Fibroblast of gingiva (primary cell): ENCODE measurements at places on chromosomes 6 and 20.

GRCh38 chr6:89007209-89008000 lies 44.0 kb upstream of the RNGTT start:
- no peak for DNase-seq

- no peak for DNase-seq
These were observed 73.6 kb downstream of the LCA5 start for GRCh38 chr6:79463621-79464050.

DNA sequence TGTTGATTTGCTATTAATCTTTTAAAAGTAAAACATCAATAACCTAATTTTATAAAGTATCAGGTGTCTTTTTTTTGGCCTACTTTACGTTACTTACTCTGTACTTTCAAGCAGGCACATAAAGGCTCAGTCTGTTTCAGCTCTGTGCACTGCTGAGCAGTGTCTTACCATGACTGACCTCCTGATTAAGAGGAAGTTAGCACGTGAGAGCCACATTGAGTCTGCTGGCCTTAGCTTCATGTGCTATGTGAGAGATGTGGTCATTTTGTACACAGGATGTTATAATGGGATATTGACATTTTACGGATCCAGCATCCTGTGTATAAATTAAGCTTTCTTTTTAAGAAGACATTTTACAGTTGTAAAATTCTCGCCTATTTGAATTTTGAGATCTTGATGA lies 31.9 kb downstream of the ARID1B start:
- peak; percentile 76 for DNase-seq

DNA sequence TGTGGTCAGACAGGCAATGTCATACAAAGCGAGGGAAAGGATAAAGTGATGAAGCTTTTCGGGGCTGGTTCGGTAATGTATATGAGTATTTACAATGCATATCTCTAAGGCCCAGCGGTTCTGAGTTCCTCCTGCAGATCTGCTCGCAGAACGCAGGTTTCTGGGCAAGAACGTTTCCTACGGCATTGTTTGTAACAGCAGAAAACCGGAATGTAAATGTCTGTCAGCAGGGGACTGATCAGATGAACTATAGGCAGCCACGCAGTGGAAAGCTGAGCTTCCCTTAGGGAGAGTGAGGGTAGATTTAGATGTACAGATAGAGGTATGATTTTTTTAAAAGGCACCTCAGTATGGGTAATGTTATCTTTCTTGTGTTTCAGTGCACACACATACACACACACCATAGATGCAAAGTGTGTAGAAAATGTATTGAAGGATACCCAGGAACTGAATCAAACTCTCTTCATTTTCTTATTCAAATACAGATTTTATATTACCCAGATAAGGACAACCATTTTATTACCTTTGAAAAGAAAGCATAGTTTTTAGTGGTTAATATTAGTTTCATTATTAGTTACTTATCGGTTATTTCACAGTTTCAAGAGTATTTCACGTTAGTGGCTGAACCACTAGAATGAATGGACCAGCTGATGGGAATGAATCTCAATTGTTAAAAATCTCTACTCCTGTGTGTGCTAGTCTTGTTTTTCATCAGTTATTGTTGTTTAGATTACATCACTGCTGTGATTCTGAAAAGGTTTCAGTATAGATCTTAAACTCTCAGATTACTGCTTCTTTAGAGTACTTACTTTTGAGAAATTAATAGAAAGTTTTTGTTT lies 56.2 kb downstream of the SNX9 start:
- no peak for DNase-seq

DNA sequence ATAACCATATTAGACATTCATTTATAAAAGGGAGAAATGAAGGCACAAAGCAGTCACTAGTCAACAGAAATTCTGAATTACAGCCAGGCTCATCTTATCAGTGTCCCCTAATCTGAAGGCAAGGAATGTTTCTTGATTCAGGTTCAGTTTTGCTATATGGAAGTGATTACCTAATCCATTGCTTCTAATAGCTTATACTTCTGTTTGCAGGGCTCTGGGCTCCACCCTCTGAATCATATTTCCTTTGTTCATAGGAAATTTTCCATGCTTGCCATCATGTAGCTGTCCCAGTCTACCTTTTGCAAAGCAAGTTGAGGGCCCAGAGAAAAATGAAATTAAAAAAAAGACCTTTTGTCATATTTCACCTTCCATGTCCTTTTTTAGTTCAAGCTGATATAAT lies 96.0 kb downstream of the LCA5 start:
- no peak for DNase-seq

- no peak for DNase-seq
These were observed 204.8 kb downstream of the TPBG start for GRCh38 chr6:82568290-82568993.

GRCh38 chr6:135831016-135831415 lies 20.5 kb upstream of the PDE7B start:
- peak; percentile 80 for DNase-seq

- DNase-seq = no peak
These were observed 80.2 kb downstream of the CAP2 start for GRCh38 chr6:17473554-17473953.

GRCh38 chr6:116431964-116432595 lies 29.1 kb upstream of the CALHM6 start:
- DNase-seq = no peak

DNA sequence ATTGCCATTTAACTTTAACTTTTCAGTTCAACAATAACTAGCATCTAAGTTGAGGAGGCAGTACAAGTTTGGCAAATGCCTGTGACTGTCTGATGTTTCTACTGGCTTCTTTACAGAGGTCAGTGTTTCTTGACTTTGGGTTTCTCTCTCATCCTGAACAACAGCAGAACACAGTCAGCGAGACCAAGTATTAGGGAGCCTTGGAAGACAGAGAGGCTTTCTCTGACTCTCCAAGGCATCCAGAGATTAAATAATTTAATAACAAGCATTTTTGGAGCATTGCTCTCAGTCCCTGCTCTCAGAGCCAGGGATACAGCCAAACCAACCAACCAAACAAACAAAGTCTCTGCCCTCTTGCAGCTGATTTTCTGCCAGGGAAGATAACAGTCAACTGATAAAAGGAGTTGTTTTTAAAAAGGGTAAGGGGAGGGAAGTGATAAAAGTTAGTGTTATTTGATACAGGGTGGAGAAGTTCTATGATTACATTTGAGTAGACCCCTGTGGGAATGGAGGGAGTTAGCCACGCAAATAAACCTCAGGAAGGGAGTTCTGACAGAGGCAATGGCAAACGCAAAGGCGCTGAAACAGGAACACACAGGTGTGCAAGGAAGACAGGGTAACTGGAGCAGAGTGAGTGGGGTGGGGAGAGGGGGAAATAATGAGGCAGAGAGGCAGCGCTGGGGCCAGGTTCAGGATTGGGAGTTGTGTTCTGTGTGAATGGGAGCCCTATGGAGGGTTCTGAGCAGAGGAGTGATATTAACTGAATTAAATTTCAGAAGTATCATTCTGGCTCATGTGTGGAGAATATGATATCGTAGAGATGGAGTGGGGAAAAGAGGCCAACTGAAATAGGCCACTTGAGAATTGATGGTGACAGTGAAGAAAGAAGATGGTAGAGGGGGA lies 55.2 kb downstream of the SEL1L2 start:
- no peak for DNase-seq

DNA sequence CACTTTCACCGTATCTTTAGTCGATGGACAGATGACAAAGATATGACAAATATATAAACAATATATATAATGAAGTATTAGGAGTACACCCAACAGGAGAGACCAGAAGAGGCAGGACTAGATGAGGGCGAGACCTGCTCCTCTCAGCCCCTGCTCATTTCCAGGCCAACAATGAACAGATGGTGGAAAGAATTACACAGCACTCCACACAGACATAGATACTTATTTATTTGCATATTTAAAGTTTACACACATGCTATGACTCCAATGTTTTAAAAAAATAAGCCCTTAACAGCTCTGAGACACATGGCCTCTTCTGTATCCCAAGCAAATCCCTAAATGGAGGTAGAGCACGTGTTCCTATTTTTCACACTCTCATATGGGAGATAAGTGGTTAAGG lies 10.4 kb downstream of the FAM210B start:
- no peak for DNase-seq

DNA sequence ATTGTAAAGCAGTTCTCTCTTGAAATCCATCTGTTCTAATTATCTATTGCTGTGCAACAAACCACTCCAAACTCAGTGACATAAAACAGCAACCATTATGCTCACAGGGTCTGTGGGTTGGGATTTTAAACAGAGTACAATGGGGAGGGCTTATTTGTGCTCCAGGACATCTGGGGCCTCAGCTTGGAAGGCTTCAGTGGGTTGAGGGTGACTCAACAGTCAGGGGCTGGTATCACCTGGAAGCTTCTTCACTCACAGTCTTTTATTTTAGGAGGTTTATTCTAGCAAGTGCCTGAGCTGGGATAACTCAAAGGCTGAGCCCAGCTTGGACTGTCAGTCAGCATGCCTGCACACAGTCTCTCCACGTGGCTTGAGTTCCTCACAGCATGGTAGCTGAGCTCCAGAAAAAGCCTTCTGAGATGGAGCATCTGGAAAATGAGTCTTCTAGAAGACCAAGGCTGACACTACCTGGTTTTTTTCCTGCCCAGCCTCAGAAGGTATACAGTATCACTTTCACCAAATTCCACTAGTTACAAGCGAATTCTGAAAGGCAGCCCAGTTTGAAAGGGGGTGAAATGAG lies 234.6 kb upstream of the ID4 start:
- DNase-seq = no peak

DNA sequence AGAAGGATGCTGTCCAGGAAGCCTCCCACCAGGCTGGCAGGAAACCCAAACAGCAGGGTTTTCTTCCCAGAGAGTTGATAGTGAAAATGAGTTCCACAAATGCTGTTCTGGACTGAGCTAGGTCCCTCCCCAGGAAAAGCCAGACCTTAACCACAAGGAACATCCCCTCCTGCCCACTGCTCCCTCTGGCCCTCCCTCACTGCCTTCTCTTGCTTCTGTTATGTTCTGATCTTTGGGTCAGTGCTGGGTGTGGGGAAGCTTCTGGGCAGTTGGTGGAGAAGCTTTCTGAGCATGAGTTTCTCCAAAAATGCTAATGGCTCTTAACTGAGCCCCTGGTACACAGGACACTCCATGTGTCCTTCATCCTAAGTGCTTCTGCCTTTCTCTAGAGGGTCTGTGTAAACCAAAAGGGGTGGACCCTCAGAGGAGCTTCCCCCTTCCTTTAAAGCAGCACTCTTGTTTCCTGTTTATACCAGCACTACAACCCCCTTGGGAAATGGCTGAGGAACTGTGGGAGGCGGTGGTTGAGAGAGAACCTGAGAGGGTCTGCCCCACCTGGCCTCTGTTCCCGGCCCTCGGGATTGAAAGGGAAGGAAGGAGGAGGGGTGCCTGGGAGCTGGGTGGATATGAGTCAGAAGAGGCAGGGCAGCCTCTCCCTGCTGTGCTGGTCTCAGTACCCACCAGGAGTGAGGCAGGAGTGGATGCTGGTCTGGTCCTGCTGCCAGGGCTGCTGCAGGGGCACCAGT lies 42.0 kb downstream of the CDS2 start:
- no peak for DNase-seq

GRCh38 chr6:33116841-33117711 lies 41.3 kb downstream of the HLA-DPB1 start:
- no peak for DNase-seq

- peak; percentile 8 for DNase-seq
These were observed 140.8 kb downstream of the SLC16A10 start for GRCh38 chr6:111228094-111228493.

DNA sequence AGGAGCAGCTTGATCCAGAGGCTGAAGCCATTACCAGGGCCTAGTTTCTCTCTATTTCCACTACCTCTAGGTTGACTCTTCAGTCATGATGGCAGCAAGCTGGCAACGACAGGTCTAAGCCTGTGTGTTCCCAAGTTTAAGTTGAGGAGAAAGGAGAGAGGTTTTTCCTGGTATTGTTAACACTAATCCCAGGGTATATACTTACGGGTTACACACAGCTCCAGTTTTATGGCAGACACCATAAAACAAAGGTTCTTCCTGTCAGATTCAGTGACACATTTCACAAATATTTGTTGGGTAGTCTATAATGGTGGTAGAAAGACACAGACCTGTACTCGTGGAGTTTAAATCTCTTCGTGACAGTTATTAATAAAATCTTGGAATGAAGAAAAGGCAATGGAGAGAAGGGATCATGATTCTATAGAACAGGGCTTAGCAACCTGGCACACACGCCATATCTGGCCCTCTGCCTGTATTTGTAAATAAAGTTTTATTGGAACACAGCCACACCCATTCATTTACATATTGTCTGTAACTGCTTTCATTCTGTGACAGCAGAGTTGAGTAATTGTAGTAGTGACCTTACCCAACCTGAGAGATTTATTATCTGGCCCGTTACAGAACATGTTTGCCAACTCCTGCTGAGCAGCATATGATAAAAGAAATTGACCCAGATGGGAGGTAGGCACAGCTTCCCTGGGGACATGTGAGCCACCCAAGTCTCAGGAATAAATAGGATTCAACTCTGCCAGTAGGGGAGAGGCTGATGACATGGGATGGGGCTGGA lies 323.3 kb downstream of the CDH4 start:
- no peak for DNase-seq

DNA sequence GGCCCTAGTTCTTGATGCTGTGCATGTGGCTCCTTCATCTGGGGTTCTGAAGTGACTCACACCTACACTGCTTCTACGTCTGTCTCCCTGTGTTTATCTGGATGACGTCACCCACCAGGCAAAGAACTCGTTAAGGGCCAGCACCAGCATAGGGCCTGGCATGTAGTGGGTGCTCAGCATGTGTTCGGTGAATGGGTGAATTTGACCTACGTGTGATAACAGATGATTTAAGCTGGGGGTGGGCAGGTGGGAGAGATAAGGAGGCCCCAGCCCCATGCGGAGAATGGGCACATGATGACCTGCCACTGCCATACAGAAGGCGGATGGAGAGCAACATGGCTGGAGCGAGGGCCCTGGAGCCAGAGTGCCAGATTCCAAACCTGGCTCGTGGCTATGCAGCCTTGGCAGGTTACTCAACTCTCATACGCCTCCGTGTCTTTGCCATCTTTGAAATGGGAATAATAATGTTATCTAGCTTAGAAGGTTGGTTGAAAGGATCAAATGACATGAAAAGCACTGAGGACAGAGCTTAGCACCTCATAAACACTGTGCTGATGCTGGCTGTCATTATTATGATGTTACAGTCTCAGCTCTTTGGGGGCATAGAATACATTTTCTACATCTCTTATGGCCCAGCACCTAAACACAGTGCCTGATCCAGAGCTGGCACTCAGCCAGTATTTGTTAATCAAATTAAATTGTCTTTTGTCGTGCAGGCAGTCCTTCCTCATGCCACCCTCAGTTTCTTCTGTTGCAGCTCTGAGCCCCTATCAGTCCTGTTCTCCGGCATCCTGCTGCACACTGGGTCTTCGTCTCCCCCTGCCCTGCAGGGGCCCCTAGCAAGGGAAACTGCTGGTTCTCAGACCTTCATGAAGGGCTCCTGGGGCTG lies 39.6 kb downstream of the VEGFA start:
- DNase-seq = no peak

- no peak for DNase-seq
These were observed 54.3 kb upstream of the APCDD1L start for GRCh38 chr20:58569241-58570125.

- no peak for DNase-seq
These were observed 17.9 kb downstream of the TTBK1 start for GRCh38 chr6:43261198-43261597.

DNA sequence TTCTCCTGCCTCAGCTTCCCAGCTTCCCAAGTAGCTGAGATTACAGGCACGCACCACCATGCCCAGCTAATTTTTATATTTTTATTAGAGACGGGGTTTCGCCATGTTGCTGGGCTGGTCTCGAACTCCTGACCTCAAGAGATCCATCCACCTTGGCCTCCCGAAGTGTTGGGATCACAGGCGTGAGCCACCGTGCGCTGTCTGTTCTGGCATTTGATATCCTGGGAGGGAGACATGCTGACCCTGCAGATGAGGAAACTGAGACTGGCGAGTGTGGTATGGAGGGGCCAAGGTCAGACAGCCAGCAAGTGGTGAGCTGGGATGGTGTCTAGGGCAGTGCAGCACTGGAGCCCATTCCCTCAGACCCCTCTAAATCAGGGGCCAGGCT lies 44.6 kb downstream of the SRC start:
- DNase-seq = no peak
